ENCODE measurements at places on chromosomes 2 and 18. TPM values are rescaled to one million over a fixed set of nuclear protein-coding genes. Genes with fewer than 3 reads are reported as not detected.

DNA sequence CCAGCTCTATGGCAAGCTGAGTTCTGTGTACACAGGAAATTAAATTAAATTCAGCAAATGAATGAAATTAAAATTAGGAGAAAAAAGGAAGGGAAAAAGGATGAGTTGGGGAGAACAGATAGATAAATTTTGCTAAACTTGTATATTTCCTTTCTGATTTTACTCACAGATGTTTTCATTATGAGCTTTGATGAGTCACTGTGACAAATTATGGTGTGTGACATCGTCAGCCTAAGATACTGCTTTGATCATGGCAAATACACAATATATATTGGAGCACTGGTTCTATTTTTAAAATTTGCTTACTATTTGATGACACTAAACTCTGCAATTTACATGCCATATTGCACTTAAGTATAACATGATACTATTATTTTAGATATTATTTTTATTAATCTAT, 464.6 kb upstream of the SPHKAP start:
- no peak for DNase-seq
- no peaks in the 10 kb centered on the region for H3K4me1 ChIP-seq
- no peaks in the 10 kb centered on the region for H3K27me3 ChIP-seq
- H3K4me3 ChIP-seq, result no peak overlapping the region
- no peaks in the 10 kb centered on the region for H3K36me3 ChIP-seq

The PKDCC gene
- 9.6 TPM for total RNA-seq

The CDH19 gene
- not detected for total RNA-seq

DNA sequence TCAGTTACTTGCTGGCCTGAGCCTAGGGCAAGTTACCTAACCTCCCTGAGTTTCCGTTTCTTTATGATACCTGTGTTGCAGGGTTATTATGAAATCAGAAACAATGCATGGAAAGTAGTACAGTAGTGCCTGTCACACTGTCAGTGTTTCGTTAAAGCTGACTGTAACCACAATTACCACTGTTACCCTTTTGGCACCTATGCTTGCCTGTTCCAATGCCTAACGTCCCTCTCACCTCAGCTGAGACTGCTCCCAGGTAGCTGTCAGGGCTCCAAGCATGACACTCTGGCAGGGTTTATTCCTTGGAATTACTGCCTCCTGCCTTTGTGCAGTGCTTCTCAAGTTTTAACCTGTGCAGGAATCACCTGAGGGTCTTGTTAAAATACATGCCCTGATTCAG, 135.2 kb upstream of the RBMS1 start:
- peaks cover 10% of the 10 kb centered on the region for H3K4me1 ChIP-seq
- no peaks in the 10 kb centered on the region for H3K36me3 ChIP-seq
- no peak for DNase-seq
- H3K4me3 ChIP-seq, result no peak overlapping the region
- H3K27ac ChIP-seq, result no peak overlapping the region

DNA sequence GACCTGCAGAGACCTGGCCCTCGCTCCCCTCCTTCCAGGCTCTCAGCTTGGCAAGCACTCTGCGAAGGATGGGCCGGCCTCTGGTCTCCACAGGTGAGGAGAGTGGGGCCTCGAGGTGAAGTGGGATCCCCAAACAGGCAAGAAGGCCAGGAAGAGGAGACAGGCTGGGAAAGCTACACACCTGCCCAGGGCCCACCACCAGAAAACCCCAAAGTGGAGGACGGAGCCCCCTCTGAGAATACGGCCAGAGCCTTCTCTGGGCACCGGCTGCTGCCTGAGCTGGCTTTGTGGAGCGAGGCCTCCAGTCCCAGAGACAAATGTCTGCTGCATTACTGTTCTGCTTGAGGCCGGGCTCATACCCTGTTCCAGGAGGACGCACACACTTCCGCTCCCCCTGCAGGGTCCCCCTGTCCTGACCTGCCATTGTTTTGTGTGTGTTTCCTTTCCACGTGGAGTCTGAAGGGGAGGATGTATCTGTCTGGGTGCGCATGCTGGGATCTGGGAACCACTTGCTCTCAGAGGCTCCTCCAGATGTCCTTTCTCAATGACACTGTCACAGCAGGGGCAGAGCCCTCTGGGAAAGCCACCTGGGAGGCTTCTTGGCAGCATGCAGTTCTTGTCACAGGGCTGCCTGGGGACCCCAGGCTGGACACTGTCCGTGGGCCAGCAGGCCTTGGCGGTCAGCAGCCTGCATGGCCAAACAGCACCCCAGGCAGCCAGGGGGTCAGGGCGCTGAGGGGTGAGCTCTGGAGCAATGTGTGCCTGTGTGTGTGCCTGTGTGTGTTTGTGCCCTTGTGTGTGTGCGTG, 20.8 kb downstream of the KCNF1 start:
- H3K4me1 ChIP-seq, result peaks cover 77% of the 10 kb centered on the region
- H3K36me3 ChIP-seq, result no peaks in the 10 kb centered on the region
- peak overlapping the region; percentile 40 for H3K4me3 ChIP-seq
- peak; percentile 35 for DNase-seq
- peak overlapping the region; percentile 88 for H3K27ac ChIP-seq
- peaks cover 19% of the 10 kb centered on the region for H3K27me3 ChIP-seq

DNA sequence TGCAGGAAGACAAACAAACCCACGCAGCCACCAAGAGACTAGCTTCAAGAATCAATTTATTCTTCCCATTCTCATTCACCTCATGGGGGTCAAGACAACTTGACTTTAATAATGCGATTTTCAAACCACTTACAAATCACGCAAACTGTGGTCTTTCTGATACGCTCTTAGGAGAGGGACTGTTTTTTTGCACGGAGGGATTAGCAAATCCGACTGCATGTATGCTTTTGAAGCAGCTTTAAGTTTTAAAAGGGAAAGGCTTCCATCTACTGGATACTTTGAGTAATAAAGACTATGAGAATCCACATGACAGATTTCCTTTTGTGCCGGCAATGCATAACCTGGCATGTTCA, 322.9 kb upstream of the KCNJ3 start:
- no peak for DNase-seq
- H3K4me1 ChIP-seq, result peaks cover 6% of the 10 kb centered on the region
- H3K27ac ChIP-seq, result no peak overlapping the region
- H3K4me3 ChIP-seq, result no peak overlapping the region
- H3K36me3 ChIP-seq, result no peaks in the 10 kb centered on the region

The REG3G gene
- total RNA-seq, result not detected

GRCh38 chr18:63299837-63300745, 19.5 kb downstream of the BCL2 start:
- H3K27ac ChIP-seq, result no peak overlapping the region
- no peak for DNase-seq
- peaks cover 6% of the 10 kb centered on the region for H3K27me3 ChIP-seq
- peaks cover 3% of the 10 kb centered on the region for H3K36me3 ChIP-seq
- H3K4me1 ChIP-seq, result peaks cover 15% of the 10 kb centered on the region

DNA sequence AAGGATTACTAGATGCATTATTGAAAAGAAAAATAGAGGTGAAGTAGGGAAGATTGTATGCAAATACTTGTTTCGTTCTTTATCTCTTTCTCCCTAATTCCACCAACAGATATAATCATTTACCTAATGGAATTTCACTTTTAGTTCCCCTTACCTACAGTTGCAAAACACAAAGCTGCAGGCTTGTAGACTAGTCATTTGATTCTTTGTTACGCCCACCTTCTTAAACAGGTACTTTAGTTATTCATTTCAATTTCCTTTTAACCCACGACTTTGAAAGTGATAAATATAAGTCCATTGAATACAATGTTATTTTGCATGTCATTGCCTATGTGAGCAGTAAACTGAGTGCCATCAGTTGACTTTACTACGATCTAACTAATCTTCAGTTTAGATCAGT, 3.9 kb upstream of the HRH4 start:
- H3K4me1 ChIP-seq, result no peaks in the 10 kb centered on the region
- no peak overlapping the region for H3K27ac ChIP-seq
- H3K36me3 ChIP-seq, result peaks cover 10% of the 10 kb centered on the region
- no peak overlapping the region for H3K4me3 ChIP-seq
- no peak for DNase-seq
- H3K27me3 ChIP-seq, result peaks cover 2% of the 10 kb centered on the region

DNA sequence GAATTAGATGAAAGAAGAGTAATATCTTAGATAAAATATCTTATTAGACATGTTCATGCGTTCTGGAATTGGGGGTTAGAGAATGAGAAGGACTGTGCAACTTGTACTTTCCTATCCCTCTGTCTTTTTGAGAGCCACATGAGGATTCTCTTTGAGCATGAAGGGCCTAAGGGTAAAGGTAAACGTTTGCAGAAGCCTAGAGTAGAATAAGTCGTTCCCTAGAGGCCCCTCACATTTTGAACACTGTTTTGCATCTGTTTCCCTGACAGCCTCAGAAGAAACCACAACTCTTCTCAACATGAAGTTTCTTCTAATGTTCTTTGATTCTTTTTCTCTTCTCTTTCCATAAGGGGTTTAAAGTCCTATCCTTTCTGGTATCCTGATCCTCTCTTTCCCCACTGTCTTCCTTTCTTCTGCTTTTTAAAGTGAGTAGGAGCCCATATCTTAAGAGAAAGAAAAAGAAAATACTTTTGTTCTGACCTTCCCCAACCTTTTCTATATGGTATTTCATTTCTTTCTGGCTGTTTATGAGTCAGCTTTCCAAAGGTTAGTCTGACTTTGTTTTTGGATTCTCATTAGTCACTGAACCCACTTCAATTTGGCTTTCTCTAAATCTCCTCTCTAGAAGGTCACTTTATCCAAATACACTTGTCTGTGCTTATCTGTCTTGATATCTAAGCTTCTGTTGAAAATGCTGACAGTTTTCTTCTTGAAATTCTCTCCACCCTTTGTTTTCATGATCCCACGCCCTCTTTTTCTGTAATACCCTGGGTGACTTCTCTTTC, 34.8 kb downstream of the PPP1R1C start:
- DNase-seq, result no peak
- no peak overlapping the region for H3K4me3 ChIP-seq
- no peaks in the 10 kb centered on the region for H3K36me3 ChIP-seq
- no peak overlapping the region for H3K27ac ChIP-seq

- H3K27ac ChIP-seq, result no peak overlapping the region
- H3K36me3 ChIP-seq, result peaks cover 4% of the 10 kb centered on the region
- no peaks in the 10 kb centered on the region for H3K4me1 ChIP-seq
- DNase-seq, result no peak
- H3K27me3 ChIP-seq, result peaks cover 4% of the 10 kb centered on the region
These were observed 51.3 kb upstream of the CAB39 start for GRCh38 chr2:230661072-230661957.

- no peak overlapping the region for H3K27ac ChIP-seq
- H3K36me3 ChIP-seq, result no peaks in the 10 kb centered on the region
- DNase-seq, result no peak
These were observed 147.2 kb upstream of the CCDC68 start for GRCh38 chr18:55106466-55106865.

DNA sequence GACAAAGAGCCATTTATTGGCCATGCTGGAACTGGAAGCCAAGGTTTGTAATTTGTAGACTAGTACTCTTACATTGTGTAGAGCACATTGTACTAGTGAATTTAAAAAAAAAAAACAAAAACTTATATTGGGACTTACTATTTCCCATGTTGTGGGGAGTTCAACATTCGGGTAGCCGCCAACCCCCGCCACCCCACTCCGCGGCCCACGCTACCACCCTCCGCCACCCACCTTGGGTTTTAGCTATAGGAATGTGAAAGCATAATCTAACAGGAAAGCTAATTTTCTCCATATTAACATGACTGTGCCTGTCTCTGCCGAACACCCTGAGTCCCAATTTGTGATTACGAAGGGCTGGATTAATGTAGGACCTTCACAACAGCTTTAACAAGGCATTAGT, 275.8 kb downstream of the FIGN start:
- H3K4me3 ChIP-seq, result no peak overlapping the region
- no peak overlapping the region for H3K27ac ChIP-seq
- no peaks in the 10 kb centered on the region for H3K27me3 ChIP-seq
- no peaks in the 10 kb centered on the region for H3K36me3 ChIP-seq
- DNase-seq, result no peak
- H3K4me1 ChIP-seq, result no peaks in the 10 kb centered on the region

The DDX18 gene
- total RNA-seq, result 67.3 TPM
